Endothelial cell (in vitro differentiated cells): ENCODE measurements at places on chromosomes 11 and 22. TPM values are rescaled to one million over a fixed set of nuclear protein-coding genes. Genes with fewer than 3 reads are reported as not detected.

The PRG3 gene
- total RNA-seq, result not detected

The FUT4 gene
- 6.3 TPM for total RNA-seq

GRCh38 chr22:48254311-48254873, 1491.9 kb downstream of the TBC1D22A start:
- no peaks in the 10 kb centered on the region for H3K36me3 ChIP-seq
- H3K4me3 ChIP-seq, result no peak overlapping the region
- no peaks in the 10 kb centered on the region for H3K4me1 ChIP-seq
- no peak for DNase-seq
- H3K27ac ChIP-seq, result no peak overlapping the region
- H3K27me3 ChIP-seq, result peaks cover 6% of the 10 kb centered on the region

DNA sequence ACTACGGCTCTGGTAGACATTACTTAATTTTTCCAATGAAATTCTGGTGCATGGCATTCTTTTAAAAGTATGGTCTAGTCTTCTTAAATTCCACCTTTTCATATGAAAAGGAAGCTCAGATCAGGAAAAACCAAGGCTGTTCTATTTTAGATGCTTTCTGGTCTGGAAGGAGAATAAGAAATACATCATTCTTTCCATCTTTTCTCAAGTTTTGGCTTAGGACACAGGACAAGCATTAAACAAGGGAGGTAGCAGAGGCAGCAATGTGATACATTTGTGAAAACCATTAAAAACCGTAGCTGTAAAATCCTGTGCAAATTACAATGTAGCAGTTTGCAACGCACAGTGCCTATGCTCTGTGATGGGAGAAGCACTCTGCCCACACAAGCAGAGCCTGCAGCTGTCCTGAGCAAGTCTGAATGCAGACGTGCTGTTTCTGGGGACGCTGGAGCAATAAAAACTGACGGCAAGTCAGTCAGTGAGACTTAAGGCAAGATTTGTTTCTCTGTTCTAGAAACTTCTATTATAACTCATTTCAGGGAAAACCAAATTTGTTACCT, 23.7 kb downstream of the NAP1L4 start:
- peaks cover 58% of the 10 kb centered on the region for H3K36me3 ChIP-seq
- H3K27ac ChIP-seq, result no peak overlapping the region
- H3K4me3 ChIP-seq, result no peak overlapping the region

The VSIG10L2 gene
- not detected for total RNA-seq

The MIAT gene
- 1.2 TPM for total RNA-seq

The MS4A4A gene
- total RNA-seq, result not detected

The ZNF408 gene
- 23.2 TPM for total RNA-seq

- DNase-seq, result peak; percentile 73
- no peak overlapping the region for H3K4me3 ChIP-seq
- peaks cover 2% of the 10 kb centered on the region for H3K27me3 ChIP-seq
- no peak overlapping the region for H3K27ac ChIP-seq
- H3K4me1 ChIP-seq, result no peaks in the 10 kb centered on the region
- H3K36me3 ChIP-seq, result no peaks in the 10 kb centered on the region
Measured at GRCh38 chr11:123707606-123708205, 33.8 kb downstream of the ZNF202 start.

The SOX10 gene
- 0.08 TPM for total RNA-seq

DNA sequence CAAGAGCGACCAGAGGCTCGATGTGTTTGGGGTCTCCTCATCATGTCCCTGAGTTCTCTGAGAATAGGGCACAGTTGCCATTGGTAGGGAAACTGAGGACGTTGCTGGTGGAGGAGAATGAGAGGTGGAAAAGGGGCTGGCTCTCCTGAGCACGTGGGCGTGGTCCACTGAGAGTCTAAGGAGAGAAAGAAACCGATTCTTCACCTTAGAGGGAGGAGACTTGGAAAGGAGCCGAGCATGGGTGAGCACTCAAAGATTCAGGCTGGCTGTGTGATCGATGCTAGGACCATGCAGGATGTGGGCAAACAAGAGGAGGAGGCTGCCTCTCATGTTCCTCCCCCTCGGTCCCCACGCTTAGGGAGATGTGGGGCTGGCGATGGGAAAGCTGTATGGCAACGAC, 19.8 kb upstream of the TLCD5 start:
- H3K27me3 ChIP-seq, result peaks cover 4% of the 10 kb centered on the region
- peaks cover 21% of the 10 kb centered on the region for H3K4me1 ChIP-seq
- H3K4me3 ChIP-seq, result peak overlapping the region; percentile 38
- no peak overlapping the region for H3K27ac ChIP-seq
- DNase-seq, result no peak

DNA sequence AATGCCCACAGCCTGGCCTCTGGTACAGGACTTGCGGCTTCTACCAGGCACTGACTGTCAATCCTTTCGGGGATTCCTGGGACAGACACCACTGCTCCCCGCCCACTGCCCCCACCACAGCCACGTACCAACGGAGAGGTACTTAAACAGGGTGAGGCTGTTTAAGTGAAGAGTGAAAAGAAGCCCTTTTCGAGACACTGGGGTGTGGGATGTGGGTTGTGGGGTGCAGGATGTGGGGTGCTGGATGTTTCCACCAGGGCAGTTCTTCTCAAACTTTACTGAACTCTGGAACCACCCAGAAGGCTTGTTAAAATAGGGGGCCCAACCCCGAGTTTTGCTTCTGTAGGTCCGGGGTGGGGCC, 34.2 kb upstream of the PRR5 start:
- no peak overlapping the region for H3K27ac ChIP-seq
- no peak for DNase-seq
- peaks cover 17% of the 10 kb centered on the region for H3K4me1 ChIP-seq
- peaks cover 4% of the 10 kb centered on the region for H3K36me3 ChIP-seq
- peaks cover 8% of the 10 kb centered on the region for H3K27me3 ChIP-seq

The FAM180B gene
- 0.31 TPM for total RNA-seq

- peak overlapping the region; percentile 37 for H3K4me3 ChIP-seq
- peaks cover 34% of the 10 kb centered on the region for H3K4me1 ChIP-seq
- DNase-seq, result peak; percentile 47
- peaks cover 34% of the 10 kb centered on the region for H3K27me3 ChIP-seq
- H3K27ac ChIP-seq, result no peak overlapping the region
Measured at GRCh38 chr11:128905345-128906184, 14.4 kb downstream of the KCNJ5 start.

GRCh38 chr11:45225961-45226871, 59.9 kb downstream of the SYT13 start:
- peaks cover 13% of the 10 kb centered on the region for H3K27me3 ChIP-seq
- peak overlapping the region; percentile 59 for H3K4me3 ChIP-seq

DNA sequence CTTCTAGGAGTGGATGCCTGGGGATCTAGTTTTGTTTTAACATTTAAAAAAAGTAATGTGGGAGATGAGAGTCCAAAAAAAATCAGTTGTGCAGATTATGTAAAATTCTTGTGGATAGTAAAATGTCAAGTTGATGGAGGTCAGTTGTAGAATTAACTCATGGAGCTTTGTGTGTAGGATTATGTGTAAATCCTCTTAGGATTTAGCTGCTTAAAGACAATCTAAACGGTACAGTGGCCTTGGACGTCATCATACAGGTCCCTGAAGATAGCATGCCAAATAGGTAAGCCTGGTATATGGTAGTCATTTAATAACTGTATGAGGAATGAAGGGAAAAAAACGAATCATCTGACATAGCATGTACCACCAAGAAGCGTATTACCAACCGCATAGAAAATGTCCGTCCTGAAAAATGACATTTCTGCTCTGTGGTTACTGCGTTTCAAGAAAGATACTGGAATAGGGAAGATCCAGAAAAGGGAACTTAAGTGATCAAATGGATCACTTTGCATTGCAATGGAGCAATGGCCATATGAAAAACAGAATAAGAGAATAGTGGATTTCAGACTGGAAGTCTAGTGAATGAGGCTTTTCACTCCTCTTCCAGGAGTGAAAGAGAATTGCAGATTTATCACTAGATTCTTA, 61.3 kb downstream of the BCL2L13 start:
- peaks cover 4% of the 10 kb centered on the region for H3K36me3 ChIP-seq
- no peak overlapping the region for H3K4me3 ChIP-seq
- H3K4me1 ChIP-seq, result peaks cover 17% of the 10 kb centered on the region
- no peak for DNase-seq
- no peak overlapping the region for H3K27ac ChIP-seq

The SLC5A12 gene
- total RNA-seq, result 0.21 TPM

The YAP1 gene
- 158 TPM for total RNA-seq
